ENCODE measurements at places on chromosomes 3 and 15.

- DNase-seq = no peak
Measured at GRCh38 chr3:51500632-51501131, 867 bp upstream of the DCAF1 start.

GRCh38 chr3:159273608-159274007 is 471.8 kb downstream of the MFSD1 start:
- peak; percentile 4 for DNase-seq

DNA sequence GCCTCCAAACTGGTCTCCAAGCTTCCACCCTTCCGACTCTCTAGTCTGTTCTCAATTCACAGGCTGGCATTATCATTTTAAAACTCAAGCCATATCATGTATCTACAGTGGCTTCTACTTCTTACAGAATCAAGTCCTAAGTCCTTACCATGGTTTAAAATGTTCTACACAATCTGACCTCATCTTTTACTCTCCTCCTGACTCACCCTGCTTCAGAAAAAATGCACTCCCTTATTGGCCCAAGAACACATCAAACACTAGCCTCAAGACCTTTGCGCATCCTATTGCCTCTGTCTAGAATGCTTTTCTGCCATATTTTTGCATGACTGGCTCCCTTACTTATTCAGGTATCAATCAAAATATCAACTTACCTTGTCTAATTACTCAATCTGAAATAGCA is 11.0 kb downstream of the MRPL3 start:
- no peak for DNase-seq

GRCh38 chr15:92934716-92935115 is 34.6 kb downstream of the CHD2 start:
- no peak for DNase-seq

- no peak for DNase-seq
Measured at GRCh38 chr3:134699721-134700120, 48.9 kb upstream of the KY start.

DNA sequence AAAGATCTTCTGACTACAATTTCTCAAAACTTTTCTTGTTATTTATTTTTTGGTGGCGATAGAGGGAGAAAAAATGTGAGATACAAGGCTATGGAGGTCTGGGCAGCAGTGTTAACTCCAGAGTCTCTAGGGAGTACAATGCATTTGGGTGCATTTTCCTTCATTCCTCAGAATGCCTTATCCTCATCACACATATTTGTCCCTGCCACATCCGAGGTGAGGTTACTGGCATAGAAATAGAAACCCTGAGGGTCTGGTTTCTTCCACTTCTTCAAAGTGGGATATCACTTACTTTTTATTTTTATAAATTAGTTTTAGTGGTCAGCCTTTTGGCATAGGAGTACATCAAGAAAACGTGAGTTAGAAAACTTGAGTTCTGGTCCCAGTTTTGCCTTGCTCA is 150.4 kb downstream of the TIGIT start:
- no peak for DNase-seq

DNA sequence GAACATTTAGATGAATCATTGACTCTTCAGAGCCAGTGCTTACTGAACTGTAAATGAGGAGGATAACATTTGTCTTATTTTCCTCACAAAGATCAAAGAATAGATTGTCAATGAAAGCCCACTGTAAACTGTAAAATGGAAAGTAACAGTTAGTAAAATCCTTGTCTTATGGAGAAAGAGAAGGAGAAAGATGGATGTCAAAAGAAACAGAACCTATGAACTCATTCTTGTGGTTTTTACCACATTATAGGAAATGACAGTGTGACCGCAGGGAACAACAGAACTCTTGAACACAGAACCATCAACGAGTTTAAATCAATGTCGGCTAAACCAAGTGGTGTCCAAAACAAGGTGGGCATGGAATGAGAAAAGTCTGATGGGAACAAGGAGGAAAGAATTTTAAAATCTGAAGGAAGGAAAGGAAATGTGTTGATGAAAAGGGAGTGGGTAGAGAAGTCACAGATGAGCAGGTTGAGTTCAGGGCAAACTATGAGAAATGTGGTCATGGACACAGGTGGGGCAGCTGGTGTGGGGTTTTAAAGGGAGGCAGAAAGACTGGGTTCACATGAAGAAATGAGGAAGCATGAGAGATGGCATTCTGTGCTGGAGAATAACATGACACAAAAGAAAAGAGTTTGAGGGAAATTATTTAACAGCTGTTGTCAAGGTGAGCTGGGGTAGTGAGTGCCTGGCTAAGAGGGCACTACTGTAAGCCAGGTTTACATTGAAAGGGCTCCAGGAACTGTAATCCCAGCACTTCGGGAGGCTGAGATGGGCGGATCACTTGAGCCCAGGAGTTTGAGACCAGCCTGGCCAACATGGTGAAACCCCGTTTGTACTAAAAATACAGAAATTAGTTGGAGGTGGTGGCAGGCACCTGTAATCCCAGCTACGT is 42.4 kb upstream of the ETV5 start:
- no peak for DNase-seq

DNA sequence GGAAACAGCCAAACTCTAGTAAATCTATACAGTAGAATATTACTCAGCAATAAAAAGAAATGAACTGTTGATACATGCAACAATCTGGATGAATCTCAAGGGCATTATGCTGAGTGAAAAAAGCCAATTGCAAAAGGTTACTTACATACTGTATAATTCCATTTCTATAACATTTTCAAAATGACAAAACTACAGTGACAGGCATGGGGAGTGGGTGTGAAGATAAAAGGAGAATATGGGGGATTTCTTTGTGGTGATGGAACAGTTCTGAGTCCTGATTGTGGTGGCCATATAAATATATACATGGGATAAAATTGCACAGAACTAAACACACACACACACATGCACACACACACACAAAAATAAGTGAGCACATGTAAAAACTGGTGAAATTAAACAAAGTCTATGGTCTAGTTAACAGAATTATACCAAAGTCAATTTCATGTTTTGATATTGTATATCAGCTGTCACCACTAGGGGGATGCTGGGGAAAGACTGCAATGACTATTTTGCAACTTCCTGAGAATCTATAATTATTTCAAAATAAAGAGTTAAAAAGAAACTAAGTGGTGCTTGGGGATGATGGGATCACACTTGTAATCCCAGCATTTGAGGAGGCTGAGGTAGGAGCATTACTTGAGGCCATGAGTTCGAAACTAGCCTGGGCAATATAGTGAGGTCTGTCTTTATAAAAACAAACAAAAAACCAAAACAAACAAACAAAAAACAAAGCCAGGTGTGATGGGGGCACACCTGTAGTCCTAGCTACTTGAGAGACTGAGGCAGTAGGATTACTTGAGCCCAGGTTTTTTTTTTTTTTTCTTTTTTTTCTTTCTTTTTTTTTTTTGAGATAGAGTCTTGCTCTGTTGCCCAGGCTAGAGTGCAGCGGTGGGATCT is 66.0 kb downstream of the SPTSSB start:
- no peak for DNase-seq

- no peak for DNase-seq
Measured at GRCh38 chr3:172700256-172700655, 10.6 kb downstream of the NCEH1 start.

- no peak for DNase-seq
Measured at GRCh38 chr15:79047676-79048439, 42.7 kb downstream of the RASGRF1 start.

DNA sequence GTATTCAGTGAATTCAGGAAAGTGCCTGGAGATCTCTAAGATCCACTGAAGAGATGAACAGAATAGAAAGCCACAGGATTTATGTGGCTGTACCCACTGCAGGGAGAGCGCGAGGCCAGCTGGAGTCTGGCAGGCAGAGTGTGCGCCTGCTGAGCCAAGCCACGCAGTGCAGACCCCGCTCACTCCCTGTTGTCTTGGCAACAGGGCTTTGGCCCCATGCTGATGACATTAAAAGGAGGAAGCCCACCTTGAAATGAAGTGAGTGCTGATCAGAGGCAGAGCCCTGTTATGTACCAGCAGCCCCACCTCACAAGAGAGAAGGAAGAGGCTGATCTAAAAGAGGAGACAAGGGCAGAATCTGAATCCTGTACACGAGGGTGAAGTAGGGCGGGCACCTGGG is 36.7 kb downstream of the PXYLP1 start:
- no peak for DNase-seq

DNA sequence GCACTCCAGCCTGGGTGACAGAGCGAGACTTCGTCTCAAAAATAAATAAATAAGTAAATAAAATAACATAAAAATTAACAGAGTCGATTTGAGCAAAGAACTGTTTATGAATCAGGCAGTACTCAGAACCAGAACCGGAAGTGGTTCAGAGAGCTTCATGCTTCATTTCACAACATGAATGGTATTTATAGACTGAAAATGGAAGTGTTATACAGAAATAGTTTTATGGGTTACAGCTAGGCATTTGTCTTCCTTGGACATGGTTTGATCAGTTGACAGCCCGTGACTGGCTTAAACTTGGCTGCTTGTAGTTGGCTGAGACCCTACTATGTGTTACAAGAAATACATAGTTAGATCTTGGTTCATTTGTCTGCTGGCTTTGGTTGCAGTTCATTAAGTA is 216.0 kb upstream of the MCTP2 start:
- DNase-seq = no peak

DNA sequence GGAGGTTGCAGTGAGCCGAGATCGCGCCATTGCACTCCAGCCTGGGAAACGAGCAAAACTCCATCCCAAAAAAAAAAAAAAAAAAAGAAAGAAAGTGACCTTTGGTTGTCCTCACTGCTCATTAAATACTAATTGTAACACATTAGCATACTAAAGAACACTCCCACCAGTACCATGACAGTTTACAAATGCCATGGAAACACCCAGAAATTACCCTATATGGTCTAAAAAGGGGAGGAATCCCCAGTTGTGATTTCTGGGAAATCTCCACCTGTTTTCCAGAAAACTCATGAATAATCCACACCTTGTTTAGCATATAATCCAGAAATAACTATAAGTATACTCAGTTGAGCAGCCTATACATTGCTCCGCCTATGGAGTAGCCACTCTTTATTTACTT is 23.5 kb upstream of the INO80 start:
- no peak for DNase-seq

DNA sequence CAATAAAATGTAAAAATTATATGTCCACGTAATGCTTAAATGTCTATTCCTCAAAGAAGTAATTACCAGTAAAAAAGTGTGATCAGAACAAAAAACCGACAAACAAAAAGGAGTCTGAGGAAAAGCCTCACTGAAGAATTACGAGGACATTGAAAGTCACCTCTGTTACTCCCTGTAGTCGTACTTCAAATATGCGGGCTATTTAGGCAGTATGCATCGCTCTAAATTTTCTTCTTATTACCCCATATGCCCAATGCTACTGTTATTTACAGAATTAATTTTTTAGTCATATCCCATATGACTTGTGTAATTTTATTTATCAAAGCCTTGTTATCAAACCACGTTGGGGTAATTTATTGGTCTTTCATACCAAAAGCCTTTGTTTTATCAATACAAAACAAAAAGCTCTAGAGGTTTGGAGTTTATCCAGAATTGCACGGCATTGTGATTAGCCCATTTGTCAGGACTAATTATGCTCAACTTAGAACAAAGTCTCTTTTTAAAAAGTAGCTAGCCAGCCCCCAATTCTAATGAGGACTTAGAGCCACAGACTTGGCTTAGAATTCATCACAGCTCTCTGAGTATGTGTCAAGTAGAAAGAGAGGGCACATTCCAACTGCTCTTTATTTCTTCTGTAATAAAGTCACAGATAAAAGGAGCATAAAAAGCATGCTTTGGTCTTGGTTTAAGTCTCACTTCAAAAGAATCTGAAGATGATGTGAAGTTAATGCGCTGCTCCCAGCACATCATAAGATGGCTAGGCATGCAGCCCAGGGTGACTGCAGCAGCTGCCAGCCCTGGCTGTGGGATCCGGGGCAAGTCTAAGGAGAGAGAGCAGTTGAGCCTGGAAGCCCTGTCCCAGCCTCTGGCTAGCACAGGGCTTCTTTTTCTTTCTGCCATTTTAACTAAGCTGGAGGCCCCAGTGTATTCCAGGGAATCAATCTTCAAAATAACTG is 521.0 kb downstream of the GABRG3 start:
- no peak for DNase-seq

- no peak for DNase-seq
Measured at GRCh38 chr3:3815206-3815605, 16.0 kb downstream of the LRRN1 start.

GRCh38 chr3:42116466-42116865 is 25.3 kb downstream of the TRAK1 start:
- no peak for DNase-seq

- DNase-seq = no peak
Measured at GRCh38 chr3:192435241-192435640, 292.1 kb downstream of the FGF12 start.

DNA sequence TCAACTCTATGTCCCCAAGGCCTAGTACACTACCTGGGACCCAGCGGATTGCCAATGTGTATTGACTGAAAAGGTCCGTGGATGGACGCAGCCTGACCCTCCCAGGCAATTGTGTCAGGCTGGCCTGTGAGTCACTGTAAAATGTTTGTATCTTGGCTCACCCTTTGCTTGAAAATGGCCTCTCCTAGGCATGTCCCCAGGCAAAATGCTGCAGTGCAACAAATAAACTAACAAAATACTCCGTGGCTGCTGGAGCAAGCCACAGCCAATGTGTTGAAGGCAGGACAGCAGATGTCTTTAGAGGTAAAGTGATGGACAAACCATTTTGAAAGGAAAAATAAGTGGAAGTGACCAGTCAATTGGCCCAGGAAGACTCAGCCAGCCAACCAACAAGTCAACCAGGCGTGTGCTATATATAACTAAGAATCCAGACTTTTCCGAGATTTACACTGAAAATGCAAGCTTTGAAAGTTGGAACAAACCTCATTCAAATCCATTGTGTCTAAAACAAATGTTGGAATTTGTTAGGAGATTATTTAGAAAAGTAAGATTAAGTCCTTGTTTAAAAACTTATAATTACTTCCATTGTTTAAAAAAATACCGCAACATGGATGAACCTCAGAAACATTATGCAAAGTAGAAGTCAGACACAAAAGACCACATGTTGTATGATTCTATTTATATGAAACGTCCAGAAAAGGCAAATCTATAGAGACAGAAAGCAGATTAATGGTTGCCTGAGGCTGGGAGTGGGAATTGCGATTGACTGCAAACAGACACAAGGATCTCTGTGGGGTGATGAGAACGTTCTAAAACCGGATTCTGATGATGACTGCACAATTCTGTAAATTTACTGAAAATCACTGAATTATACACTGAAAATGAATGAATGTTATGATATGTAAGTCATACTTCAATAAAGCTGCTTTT is 191.2 kb downstream of the TLE3 start:
- DNase-seq = no peak

GRCh38 chr3:68135067-68135466 is 480.7 kb upstream of the SUCLG2 start:
- DNase-seq = no peak

DNA sequence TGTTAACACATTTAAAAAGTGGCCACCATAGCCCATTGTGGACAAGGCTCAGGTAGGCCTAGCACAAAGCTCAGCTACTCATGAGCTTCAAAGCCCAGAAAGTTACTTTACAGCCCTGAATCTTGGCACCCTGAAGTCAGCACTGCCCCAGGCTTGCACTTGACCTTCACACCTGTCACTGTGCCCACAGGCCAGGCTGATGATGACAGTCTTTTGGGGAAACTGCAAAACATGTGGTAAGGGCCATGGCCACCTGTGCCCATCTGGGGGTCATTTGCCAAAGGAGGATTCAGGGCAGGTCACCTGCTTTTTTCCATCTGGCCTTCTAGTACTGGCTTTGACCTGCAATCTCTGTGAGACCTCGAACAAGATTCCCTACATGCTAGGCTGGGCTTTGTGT is 11.0 kb downstream of the CHDH start:
- DNase-seq = no peak

GRCh38 chr15:51366920-51367319 is 25.5 kb downstream of the GLDN start:
- DNase-seq = no peak

All from fibroblast of skin of left biceps (primary cell).